ENCODE measurements at places on chromosomes 2 and 18.

DNA sequence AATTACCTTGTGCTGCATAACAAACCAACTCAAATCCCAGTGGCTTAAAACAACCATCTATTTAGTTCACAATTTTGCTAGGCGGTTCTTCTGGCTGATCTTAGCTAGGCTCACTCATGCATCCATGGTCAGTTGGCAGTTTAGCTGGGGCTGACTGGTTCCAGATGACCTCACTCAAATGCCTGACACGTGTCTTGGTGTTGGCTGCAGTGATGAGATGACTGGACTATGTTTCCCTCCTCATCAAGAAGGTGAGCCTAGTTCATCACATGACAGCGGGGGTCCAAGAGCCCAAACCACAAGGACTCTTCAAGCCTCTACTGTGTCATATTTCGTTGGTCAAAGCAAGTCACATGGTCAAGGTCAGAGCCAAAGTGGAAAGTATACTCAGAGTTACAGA, 42.7 kb upstream of the ACTR3 start:
- DNase-seq, result no peak

GRCh38 chr18:78900938-78901909, 78.4 kb upstream of the SALL3 start:
- no peak for DNase-seq

- DNase-seq, result no peak
Measured at GRCh38 chr2:237729681-237730475, 68.7 kb upstream of the RBM44 start.

DNA sequence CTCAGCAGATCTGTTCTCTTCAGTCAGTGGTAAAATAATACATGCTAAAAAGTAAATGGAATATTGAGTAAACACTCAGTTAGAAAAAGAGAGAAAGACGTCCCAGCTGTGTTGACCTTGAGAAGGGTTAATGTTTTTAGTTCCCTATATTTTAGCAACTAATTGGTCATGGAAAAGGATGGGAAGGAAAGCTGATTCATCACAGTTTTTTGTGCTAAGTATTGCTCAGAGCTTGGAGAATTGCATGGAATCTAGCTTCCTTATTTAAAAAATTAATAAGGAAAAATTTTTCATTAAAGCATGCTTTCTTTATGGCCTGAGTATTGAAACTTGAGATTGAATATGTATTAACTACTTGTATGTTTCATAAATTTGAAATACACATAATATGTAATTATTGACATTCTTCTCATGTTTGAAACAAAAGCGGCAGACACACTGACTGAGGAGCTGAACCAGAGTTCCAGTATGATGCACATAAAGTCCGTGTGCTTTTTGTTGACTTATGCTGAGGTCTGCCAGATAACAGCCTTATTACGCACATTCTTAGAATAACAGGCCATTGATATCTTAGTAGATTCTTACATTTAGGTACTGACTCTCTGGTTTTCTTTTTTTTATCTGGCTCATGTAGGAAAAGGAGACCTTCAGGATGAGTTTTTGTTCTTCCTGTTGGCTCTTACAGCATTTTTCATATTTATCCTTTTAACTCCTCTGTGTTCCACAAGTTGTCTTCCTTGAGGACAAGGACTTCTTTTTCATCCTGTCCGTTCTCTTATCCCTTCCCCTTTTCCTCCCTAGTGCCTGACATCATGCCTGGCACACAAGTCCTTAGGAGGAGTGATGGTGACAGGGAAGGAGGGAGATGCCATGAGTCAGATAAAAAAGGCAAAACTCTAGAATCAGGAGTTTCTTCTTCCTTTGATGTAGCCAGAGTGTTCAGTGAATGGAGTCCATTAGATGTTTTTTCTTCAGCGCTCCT, 194.1 kb downstream of the PTPRM start:
- DNase-seq, result no peak

DNA sequence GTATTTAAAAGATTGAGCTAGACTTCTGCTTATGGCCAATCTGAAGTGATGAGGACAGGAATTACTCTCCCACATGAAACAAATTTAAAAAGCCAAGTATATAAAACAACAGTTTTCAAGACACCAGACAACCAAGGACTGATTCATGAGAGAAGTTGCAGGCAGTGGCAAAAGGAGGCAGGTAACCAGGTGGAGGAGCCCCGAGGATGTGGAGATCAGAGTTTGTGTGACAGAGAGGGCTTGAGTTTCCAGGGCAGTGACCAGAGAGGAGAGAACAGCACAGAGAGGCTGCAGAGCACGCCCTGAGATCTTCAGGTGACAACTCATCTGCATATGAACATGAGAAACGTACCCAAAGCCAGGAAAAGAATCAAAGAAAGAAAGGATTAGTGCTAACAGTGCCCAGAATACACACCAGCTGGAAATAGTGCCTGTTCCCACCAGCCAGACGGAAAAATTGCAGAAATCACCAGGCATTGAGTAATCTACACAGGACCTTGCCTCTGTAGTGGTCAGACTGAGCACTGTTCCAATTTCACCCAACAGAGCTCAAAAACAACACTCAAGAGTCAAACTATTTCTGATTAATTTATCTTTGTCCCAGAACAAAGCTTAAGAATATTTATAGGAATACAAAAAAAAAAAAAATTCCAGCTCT, 173.1 kb downstream of the SEPTIN10 start:
- no peak for DNase-seq

- no peak for DNase-seq
Measured at GRCh38 chr18:11162889-11163288, 13.5 kb upstream of the PIEZO2 start.

DNA sequence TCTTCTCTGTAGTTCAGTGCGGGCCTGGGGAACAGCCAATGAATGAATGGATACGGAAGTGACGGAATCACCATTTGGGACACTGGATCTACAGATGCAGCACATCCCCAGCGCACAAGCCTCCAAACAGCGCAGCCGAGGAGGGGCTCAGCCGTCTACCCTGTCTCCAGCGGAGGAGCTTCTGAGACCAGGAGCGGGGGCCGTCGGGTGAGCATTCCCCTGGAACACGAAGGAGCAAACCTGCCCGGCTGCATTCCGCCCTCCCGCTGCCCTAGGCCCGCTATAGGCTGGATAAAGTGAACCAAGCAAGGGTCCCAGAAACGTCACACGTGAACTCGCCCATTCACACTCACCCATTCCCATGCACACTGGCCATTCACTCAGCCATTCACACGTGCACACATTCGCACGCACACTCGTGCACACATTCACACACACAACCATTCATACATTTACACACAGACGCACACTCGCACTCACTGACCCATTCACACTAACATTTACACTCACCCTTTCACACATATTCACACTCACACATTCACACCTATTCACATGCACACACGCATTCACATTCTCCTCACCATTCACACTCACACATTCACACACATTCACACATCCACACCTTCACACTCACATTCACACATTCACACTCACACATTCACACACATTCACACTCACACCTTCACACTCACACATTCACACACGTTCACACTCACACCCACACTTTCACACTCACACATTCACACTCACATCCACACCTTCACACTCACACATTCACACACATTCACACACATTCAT, 63.4 kb downstream of the BIN1 start:
- DNase-seq, result no peak

DNA sequence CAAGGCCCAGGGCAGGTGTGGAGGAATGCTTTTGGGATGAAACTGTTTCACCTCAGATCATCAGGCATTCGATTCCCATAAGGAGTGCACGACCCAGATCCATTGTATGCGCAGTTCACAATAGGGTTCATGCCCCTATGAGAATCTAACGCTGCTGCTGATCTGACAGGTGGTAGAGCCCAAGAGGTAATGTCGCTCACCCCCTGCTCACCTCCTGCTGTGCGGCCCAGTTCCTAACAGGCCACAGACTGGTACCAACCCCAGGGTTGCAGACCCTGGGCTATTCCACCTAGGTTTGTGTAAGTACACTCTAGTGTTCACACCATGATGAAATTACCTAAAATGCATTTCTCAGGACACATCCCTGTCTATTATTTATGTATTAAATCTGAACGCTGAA, 72.5 kb downstream of the COPS8 start:
- no peak for DNase-seq

DNA sequence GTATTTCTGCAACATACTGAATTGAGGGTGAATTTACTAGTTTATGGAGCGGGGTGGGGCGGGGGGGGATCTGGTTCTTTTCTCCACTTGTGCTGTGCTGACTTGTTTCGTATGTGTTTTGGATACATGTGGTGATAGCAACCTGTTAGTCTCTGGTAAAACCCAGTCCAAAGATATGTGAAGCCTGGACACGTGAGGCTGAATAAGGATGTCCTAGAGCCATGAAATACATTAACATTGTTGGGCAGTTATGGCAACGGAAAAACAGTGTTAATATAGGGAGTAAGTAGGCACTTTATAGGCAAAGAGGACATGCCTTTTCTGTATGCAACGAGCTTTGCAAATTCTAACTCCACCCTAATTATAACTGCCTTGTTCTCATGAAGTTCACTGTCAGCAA, 42.1 kb upstream of the NEMP2 start:
- DNase-seq, result no peak

GRCh38 chr2:149645391-149645790, 57.8 kb upstream of the MMADHC start:
- DNase-seq, result no peak

GRCh38 chr18:71189581-71189980, 900.7 kb downstream of the SOCS6 start:
- DNase-seq, result no peak

DNA sequence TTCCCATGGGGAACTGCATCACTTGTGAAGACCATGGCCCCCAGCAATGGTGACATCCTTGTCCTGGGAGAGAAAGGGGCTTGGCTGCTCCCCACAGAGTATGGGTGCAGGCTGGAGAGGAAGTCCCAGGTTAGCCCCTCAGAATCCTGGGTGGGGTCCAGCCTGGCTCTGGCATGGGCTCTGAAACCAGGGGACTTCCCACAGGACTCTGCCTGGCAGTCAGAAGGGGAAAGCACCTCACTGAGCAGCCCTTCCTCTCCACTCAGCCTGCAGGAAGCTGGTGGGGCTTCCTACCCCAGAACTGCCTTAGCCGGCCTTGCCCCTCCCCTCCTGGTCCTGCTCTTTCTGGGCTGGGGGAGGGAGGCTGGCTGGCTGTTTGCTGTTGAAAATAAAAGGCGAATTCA, 3.7 kb downstream of the NEURL3 start:
- DNase-seq, result no peak

DNA sequence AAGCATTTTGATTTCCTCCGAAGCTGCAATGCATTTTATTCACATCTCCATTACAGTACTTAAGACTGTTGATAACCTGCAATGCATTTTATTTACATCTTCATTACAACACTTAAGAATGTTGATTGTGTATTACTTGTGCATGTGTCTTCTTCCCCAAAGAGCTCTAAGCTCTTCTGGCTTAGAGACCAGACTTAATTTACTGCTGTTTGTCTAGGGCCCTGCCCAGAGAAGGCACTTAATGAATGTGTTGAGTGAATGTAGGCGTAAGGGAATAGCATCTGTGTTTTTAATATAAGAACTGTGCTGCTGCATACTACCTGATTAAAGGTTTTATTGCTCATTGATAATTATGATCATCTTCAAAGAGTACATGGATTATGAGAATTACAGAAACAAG, 295.6 kb downstream of the ZNF385B start:
- no peak for DNase-seq

GRCh38 chr2:64679673-64680425, 26.1 kb upstream of the SERTAD2 start:
- no peak for DNase-seq

- no peak for DNase-seq
Measured at GRCh38 chr2:240069829-240070228, 16.5 kb upstream of the OR6B3 start.

GRCh38 chr18:52435301-52435700, 95.3 kb downstream of the DCC start:
- no peak for DNase-seq

DNA sequence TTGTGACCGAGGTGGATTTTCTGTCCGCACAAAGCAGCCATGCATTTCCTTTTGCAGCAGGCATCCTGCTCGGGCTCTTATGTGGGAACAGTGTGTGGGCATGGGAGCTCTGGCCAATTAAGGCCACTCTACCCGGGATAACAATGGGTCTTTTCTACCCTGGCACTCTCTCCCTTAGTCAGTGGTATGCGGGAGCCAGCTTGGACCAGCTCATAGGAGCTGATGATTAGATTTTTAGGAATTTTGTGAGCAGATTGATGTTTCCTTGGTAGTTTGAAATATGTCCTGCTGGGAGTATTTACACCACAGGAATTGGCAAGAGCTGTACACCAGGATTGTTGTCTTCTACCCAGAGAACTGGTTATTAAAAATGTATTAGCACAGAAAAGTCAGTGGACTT, 89.3 kb downstream of the SPP2 start:
- DNase-seq, result no peak
